ENCODE measurements at places on chromosomes 11 and 22.

- DNase-seq = no peak
These were observed 5.6 kb downstream of the MPPED2 start for GRCh38 chr11:30580573-30580972.

- peak; percentile 64 for DNase-seq
These were observed 38.9 kb upstream of the CSNK2A3 start for GRCh38 chr11:11391796-11392463.

GRCh38 chr11:124707829-124708228 lies 31.9 kb upstream of the NRGN start:
- no peak for DNase-seq

DNA sequence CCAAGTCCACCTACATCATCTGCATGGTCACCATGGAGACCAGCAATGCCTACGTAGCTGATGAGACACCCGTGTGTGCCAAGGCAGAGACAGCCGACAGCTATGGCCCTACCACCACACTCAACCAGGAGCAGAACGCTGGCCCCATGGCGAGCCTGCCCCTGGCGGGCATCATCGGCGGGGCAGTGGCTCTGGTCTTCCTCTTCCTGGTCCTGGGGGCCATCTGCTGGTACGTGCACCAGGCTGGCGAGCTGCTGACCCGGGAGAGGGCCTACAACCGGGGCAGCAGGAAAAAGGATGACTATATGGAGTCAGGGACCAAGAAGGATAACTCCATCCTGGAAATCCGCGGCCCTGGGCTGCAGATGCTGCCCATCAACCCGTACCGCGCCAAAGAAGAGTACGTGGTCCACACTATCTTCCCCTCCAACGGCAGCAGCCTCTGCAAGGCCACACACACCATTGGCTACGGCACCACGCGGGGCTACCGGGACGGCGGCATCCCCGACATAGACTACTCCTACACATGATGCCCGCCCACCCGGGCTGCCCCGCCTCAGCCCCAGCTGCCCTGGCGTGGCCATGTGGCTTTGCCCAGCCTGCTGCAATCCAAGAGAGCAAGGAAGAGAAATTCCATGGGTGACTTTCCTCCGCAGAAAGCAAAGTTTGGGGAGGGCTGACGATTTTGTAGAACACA lies 48.0 kb downstream of the MACROD1 start:
- no peak for DNase-seq

- peak; percentile 9 for DNase-seq
These were observed 72.0 kb upstream of the NARS2 start for GRCh38 chr11:78646564-78647185.

DNA sequence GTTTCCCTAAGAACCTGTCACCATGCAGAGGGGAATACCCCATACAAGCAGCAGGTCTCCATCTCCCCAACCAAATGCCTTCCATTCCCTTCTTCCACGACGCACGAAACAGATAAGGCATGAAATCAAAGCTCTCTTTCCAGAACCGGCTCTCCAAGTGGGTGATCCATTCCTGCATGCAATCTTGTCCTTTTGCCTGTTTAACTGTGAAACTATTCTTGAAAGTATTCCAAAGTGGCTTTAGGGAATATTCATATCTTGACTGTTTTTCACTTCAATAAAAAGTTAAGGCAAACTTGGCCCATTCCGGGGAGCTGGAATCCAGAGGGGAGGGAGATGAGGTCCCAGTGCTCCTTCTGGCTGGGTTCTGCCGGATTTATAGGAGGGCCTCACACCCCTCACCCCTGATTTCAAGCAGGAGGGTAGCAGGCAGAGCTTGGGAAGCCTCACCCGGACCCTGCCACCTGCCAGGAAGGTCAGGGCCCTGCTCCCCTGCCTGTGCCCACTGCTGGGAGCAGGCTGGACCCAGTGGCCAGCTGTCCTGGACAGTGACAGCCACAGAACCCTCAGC lies 60.9 kb downstream of the SCGB1A1 start:
- no peak for DNase-seq

DNA sequence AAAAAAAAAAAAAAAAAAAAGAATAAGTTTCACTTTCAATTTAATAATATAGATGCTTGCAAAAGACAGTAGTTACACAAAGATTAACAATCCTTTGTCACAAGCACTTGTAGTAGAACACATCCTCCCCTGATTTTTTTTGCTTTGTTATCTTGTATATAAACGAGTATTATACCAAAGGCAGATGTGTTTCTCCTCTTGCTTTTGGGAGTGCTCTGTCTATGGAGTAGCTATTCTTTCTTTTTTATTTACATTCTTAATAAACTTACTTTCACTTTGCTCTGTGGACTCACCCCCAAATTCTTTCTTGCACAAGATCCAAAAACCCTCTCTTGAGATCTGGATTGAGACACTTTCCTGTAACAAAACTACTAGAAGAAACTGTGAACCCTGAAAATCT lies 3.4 kb upstream of the MRPL16 start:
- no peak for DNase-seq

GRCh38 chr11:61297341-61297740 lies 2.2 kb upstream of the VWCE start:
- no peak for DNase-seq

GRCh38 chr11:74001822-74002286 lies 7.0 kb downstream of the UCP3 start:
- no peak for DNase-seq

- DNase-seq = no peak
These were observed 57.6 kb downstream of the IGLL5 start for GRCh38 chr22:22945195-22945594.

DNA sequence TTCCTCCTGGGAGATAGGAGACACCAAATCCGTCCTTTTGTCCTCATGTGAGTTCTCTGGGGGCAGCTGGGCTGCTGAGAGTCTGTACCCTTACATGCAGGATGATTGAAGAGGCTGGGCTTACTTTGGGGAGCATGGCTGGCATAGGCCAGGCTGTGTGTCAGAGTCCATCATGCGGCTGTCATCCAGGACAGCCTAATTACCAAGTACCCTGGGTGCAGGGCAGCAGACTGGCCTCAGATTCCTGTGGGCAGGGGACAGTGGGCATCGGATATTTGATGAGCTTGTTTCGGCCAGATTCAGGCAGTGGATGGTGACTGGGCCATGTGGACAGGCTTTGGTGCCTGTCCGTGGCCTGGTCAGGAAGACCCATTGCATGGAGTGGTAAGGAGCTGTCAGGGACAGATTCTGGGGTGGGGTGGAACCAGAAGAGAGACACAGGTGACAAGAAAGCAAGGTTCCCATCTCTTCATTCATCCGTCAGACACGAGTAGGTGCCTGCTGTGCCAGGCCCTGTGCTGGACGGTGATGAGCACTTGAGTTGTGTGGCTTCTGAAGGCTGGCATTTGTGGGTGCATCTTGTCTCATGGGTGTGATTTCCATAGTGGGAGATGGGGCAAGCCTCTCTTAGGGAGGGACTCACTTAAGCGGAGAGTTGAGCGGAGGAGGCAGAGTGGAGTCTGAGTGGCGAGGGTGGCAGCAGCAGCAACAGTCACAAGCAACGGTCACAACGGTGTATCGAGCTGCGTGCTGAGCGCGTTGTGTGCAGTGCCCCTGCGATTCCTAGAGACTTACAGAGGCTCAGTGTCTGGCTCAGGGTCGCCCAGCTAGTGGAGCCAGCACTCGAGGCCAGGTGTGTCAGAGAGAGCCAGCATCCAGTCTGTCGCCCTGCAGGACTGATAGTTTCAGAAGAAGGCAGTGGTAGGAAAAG lies 48.7 kb downstream of the TBC1D22A start:
- no peak for DNase-seq

DNA sequence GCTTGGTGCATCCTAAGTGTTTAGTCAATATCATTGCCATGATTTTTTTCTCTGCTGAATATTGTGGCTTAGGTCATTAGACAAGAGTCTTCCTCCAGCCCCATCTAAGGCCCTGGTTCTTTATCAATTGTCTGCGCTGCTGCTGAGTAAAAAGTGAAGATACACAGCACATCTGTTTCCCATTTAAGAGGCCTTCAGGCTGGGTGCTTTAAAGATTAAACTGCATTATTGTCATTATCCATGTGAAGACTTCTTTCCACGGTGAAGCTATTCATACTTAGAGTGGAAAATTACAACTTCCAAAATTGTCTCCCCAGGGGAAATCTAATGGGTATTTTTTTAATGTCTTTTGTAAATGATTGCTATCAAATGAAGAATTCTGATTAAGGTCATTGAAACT lies 719.8 kb upstream of the LRRC4C start:
- DNase-seq = no peak

- no peak for DNase-seq
These were observed 73.0 kb upstream of the PAX6 start for GRCh38 chr11:31884080-31884479.

DNA sequence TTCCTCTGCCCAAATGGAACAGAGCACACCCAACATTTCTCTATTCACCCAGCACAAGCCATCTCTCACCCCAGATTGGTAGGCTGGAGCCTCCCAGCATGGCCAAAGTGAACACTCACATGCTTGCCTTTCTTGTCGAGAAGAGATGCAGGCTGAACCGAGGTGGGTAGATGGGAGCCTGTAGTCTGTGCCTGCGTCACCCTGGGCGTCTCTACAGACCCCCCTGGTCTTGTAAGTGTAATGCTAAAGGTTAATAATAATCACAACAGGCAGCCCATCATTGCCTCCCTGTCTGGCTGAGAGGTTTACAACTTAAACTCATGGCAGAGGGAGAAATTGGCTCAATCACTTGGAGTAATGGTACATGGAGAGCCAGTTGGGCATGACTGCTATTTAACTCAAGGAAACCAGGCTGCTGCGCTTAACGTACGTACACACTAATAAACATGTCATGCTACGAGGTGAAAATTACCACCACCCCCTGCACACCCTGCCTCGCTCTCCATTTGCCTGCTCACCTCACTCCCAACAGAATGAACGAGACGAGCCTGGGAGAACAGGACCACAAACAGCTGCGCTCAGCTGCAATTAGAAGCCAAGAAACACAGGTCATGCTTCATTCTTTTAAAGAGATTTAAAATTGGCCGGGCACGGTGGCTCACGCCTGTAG lies 9.1 kb upstream of the ZBTB16 start:
- no peak for DNase-seq

DNA sequence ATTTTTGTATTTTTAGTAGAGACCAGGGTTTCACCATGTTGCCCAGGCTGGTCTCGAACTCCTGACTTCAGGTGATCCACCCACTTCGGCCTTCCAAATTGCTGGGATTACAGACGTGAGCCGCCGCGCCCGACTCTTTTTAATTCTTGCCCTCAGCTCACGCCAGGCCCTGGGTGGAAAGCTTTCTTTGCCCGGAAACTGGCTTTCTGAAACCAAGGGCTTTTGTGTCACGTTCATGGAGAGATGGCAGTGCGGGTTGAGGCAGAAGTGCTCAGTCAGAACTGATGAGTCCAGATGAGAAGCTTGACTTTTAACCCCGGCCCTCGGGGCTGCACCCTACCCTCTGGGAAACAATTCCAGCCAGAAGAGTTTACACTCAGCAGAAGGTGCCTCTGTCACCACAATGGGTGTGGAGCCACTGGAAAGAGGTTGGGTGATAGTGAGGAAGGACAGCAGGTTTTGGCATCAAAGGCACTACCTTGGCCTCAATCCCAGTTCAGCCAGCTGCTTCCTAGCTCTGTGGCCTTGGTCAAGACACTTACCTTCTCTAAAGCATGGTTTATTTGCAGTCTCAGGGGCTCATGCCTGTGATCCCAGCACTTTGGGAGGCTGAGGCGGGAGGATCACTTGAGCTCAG lies 890 bp upstream of the ARFGAP3 start:
- no peak for DNase-seq

GRCh38 chr11:70601861-70602538 lies 203.7 kb downstream of the CTTN start:
- DNase-seq = no peak

- DNase-seq = no peak
These were observed 33.8 kb upstream of the HSD17B12 start for GRCh38 chr11:43646767-43647166.

GRCh38 chr11:128499613-128500253 lies 87.6 kb downstream of the ETS1 start:
- no peak for DNase-seq

- DNase-seq = no peak
These were observed 110.8 kb downstream of the ARHGAP8 start for GRCh38 chr22:44862981-44863860.

GRCh38 chr22:49247194-49247924 lies 580.3 kb downstream of the BRD1 start:
- DNase-seq = no peak

DNA sequence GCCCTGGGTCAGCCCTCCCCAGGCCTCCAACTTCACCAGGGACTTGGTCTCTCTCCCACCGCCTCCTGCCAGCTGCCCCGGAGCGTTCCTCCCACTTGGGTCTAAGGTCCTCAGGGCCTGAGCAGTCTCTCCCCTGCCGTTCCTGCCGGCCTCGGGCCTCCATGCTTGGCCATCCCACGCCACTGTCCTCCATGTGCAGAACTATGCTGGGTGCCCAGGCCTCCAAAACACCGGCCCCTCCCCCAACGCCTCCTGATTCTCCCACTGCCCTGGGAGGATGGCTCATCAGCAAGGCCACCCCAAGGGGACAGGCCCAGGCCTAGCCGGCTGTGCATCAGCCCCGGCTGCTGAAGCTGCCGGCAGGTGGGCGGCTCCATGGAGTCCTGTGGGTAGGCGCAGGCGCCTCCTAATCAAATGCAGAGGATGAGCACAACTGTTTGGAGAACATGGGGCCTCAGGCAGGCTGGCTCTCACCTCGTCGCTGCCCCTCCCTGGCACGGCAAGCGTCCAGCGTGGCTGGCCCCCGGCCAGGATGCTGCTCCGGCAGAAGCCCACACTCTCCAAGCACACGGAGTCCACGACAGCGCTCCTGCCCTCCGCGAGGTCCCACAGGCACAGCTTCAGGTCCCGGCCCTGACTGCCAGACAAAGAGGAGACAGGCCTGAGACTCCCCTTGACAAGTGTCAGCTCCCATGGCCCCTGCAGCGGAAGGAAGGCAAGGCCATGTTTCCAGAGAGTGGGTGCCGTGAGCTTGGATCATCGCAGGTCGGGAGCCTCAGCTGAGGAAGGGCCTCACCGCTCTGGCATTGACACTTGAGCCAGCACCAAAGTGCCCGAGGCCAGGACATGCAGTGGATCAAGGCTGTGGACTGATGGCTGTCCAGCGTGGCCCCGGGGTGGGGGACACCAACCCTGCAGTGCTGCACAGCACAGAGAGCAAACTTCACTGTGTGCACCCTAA lies 42.6 kb downstream of the GNB1L start:
- DNase-seq = no peak

GRCh38 chr11:19162951-19163505 lies 38.8 kb downstream of the CSRP3 start:
- no peak for DNase-seq

DNA sequence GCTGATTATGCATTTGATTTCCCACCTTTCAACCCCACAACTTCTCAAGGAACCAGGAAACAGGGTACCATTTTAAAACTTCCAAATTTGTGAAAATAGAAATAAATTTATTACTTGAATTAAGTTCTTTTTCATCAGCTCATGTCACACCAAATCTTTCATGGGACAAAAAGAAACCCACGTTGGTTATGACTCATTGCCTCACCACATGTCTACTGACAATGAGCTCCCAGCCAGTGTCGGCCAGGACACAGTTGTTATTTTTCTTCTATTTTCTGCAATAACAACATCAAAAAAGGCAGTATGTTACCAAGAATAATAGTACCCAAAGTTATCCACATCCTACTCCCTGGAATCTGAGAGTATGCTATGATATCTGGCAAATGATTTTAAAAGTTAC lies 17.3 kb downstream of the MS4A6A start:
- no peak for DNase-seq
